ENCODE measurements at places on chromosomes 1 and 21.

DNA sequence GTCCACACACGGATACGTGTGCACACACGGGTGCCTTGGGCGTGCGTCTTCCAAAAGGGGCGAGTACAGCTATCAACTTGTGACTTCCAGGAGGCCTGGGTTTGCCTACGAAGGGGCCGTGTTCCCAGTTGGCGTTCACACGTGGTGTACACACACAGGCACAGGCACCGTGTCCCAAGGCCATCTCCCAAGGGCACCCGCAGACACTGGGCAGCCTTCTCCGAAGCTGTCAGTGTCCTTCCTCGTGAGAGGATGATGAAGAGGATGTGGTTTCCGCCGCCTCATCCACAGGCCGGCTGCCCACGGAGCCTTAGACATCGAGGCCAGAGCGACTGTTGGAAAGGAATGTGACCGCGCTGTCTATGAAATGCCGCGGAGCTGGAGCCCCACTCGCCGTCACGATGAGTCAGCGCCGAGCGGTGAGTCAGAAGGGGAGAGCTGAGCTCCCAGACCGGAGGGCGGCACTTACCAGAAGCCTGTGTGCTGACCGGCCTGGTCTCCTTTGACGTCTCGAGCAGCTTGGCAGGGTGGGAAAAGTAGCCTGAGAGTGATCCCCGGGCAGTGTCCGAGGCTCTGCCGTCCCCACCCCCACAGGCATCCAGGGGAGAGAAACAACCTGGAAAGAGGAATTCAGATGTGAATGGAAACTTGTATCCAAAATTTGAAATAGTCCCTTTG is 141.4 kb upstream of the ARHGEF16 start:
- peak; percentile 47 for DNase-seq

DNA sequence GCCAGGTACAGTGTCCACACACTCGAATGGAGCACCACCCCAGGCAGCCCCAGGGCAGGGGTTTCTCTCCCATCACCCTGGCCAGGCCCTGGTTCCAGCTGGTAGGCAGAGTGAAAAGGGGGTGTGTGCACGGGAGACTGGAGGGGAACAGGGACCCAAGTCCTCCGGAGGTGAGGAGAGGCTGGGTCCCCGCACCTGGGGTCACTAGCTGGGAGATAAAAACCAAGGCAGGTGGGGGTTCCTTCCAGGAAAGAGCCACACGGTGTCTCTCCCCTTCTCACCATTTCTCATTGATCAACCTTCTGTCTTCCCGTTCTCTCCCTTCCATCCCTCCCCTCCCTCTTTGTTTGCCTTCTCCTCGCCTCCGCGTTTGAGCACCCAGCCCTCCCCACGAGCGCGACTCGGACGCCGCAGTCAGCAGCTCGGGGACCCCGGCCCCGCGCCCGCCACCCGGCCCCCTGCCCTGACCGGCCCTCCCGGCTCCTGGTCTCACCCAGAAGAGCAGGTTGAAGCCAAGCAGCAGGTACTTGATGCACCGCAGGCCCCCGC is 358 bp downstream of the TSPAN2 start:
- no peak for DNase-seq

GRCh38 chr1:107707111-107707510 is 257.9 kb downstream of the VAV3 start:
- DNase-seq = no peak

- DNase-seq = no peak
These were observed 3.3 kb downstream of the CHRM3 start for GRCh38 chr1:239389703-239390102.

GRCh38 chr1:207992677-207993236 is 81.8 kb upstream of the CD34 start:
- DNase-seq = no peak

GRCh38 chr21:36704281-36704957 is 5.5 kb downstream of the SIM2 start:
- DNase-seq = peak; percentile 52

DNA sequence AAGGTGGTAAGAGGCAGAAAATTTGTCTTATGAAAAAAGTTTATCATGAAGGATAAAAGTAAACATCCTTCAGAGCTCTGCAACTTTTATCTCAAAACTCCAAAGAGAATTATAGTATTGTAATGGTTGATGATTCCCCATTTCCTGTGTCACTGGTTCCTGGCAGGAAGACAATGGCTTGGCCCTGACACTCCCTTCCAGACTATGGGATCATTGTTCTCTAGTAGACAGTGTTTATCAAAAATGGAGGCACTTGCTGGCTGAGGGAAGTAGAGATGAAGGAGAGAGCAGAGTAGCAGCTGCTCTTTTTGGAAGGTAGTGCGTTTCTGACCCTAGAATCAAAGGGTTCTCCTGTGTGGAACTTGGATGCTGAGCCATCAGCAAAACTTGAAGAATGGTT is 145.9 kb upstream of the ATP1B1 start:
- DNase-seq = no peak

GRCh38 chr1:40784141-40784770 is 669 bp downstream of the KCNQ4 start:
- DNase-seq = peak; percentile 65

DNA sequence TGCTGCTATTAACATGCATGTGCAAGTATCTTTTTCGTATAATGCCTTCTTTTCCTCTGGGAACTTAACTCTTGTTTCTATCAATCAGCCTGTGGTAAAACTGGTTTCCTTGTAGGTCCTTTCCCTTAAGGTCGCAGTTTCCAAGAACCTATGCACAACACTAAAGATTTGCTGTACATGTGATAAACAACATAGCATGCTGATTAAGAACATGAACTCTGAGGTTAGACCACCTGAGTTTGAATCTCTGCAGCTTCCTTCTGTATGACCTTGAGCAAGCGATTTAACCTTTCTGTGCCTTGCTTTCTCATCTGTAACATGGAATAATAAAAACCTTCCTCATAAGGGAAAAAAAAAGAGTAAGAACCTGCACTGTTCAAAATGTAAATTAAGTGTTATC is 186.4 kb downstream of the RYR2 start:
- DNase-seq = no peak

DNA sequence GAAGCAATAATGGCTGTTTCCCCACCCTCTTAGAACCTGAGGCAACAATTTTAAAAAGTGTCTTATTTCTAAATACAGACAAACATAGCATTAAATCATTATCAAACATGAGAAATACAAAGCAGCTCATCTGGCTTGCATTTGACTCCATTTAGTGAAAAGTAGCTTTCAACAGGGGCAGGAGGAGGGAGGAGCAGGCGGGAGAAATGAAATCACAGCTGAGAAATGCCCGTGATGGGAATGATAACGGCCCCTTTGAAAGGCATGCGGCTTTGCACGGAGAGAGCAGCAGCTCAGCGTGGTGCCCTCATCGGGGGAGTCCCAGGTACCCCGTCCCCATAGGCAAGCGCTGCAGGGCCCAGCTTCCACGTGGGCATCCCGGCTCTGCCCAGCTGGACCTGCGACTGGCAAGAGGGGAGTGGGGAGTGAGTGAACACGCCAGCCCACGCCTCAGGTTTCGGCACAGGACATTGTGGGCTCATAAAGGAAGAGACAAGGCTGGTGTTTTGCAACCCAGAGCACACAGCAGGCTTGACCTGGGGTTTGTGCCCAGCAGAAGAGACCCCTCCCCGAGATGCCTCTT is 134.6 kb downstream of the NPHP4 start:
- DNase-seq = no peak

DNA sequence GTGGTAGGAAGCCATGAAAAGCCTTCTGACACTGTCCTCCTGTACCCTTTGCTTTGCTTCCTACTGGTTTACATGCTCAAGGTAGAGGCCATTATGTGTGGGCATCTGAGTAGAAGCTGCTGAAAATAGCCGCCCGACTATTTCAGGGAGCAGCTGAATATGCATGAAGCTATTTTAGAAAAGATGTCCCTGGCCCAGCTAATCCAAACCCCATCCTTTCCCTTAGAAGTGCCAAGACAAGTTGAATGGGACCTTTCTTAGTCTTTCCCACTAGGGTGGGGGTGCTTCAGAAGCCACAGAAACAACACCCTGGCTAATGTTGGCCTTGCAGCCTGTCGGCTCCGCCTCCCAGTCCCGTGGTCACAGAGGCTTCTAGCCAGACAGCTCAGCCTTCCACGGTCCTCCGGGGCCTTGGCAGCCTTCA is 205.1 kb upstream of the EDN2 start:
- no peak for DNase-seq

DNA sequence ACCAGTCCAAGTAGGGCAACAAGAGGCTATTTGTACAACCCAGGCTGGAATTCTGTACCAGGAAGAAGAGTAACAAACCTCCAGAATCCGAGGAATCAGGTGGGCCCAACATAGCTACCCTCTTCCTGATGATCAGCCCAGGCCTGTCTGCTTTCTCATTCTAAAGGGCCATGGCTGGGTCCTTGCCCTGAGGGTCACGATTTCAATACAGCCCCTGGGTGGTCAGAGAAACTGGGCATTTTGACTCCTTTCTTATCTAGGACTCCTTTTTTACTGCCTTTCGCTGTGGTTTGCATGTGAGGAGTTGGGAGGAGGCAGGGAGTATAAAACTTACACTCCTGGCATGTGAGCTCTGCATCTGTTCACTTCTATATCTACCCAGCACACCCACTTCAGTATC is 164.9 kb upstream of the COA6 start:
- DNase-seq = no peak

- no peak for DNase-seq
These were observed 1002.4 kb upstream of the ADGRL4 start for GRCh38 chr1:80008934-80009333.

DNA sequence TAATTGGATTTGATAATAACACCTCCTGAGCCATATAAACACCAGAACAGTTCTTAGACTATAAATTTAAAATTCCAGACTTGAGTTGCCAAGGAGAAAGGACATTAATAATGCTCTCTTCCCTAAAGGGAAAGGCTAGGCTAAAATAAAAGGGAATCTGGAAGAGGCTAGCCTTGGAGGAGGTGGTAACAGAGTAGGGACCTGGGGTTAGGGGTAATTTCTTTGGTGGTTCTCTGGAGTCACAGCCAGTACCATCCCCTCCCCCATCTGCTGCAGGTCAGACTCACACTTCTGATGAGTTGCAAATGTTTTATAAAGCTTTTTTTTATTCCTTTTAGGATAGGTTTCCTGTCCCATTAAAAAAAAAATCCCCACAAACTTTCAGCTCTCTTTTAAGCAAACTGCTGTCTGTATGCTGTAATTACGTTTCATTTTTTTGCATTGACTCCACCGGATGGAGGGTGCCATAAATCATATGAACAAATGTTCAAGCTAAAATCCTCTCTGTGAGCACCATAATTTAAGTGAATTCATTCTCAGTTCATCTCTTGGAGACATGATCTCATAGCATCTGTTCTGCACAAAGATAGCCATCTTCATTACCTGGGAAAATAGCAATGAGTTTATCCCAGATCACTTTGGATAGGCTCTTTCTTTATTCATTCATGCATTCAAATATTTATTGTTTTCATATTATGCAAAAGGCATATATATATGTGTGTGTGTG is 379.6 kb downstream of the TTLL7 start:
- DNase-seq = no peak

GRCh38 chr1:30328401-30329262 is 394.8 kb downstream of the MATN1 start:
- DNase-seq = no peak

DNA sequence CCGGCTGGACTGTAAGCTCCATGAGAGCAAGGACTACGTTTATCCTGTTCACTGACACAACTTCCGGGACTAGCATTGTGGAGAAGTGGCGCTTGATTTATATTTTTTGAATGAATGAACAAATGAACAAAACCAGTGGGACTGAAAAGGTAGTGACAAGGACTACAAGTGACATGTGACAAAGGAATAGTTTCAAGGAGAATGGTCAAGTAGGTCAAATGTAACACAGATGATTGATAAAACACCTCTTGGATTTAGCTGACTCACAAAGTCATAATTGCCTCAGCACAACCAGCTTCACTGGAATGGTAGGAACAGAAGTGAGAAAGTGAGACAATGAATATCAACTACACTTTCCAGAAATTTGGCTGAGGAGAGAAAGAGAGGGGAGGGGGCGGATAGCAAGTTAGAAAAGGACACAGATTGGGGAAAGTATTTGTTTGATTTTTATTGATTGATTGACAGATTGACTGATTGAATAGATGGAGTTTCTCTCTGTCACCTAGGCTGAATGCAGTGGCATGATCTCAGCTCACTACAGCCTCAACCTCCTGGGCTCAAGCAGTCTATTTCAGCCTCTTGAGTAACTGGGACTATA is 14.2 kb downstream of the MTF1 start:
- no peak for DNase-seq

DNA sequence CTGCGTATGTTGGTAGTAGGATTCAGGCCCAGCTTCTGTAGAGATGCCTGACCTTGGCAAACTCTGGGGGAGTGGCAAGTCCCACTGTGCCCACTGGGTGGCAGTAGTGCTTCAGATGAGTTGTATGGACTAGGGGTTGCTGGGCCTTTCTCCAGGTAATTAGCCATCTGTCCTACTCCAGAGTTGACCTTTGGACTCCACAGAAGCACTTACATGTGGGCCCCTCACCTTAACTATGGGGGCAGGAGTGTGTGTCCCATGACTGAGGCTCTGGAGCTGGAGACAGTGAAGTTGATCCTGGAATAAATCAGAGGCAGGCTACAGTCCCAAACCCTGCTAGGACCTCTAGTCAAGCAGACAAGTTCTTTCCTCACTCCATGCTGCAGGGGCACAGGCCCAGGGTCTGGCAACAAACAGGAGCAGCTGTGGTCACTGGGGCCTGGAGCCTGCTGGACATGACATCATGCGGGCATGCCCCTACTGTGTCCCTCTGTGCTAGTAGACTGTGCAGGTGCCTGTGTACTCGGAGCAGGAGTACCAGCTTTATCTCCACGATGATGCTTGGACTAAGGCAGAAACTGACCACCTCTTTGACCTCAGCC is 4.6 kb downstream of the DMAP1 start:
- DNase-seq = peak; percentile 87

DNA sequence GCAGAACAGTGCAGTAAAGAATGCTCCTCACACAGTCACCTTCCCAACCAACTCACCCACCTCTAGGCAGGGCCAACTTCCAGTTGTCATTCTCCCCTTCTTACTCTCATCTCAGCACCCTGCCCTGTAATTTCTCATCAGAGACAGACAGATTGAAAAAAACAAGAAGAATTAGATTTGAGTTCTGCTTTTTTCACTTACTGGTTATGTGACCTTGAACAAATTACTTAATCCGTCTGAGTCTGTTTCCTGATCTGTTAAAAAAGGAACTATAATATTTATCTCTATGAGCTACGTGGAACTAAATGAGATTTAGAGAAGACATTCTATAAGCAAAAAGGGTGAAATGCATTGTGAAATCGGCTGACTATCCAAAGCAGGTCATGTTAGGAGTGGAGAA is 330.3 kb downstream of the ZNF326 start:
- DNase-seq = no peak

GRCh38 chr1:183567584-183567983 is 22.7 kb downstream of the NCF2 start:
- no peak for DNase-seq

GRCh38 chr1:63878932-63879331 is 105.1 kb downstream of the ROR1 start:
- no peak for DNase-seq

- no peak for DNase-seq
These were observed 287.1 kb downstream of the LTN1 start for GRCh38 chr21:28705616-28706015.

DNA sequence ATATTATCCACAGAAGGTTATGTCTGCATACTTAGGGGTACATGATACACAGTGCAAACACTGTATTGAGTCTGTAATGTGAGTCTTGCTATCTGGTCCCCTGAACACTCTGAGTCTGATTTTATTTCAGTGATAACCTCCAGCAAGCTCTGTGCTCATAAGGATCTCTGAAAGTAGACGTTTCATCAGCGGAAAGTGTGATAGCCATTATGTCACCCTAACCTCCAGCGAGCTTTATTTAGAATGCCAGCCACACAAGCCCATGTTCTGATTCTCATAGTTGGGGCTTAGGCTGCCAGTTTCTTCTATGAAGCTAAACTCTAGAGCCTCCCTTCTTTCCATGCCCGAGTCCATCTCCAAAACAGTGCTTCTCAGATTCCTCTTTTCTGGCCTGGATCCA is 3.3 kb downstream of the NR5A2 start:
- DNase-seq = no peak
